ENCODE measurements at places on chromosomes 2 and 18.

DNA sequence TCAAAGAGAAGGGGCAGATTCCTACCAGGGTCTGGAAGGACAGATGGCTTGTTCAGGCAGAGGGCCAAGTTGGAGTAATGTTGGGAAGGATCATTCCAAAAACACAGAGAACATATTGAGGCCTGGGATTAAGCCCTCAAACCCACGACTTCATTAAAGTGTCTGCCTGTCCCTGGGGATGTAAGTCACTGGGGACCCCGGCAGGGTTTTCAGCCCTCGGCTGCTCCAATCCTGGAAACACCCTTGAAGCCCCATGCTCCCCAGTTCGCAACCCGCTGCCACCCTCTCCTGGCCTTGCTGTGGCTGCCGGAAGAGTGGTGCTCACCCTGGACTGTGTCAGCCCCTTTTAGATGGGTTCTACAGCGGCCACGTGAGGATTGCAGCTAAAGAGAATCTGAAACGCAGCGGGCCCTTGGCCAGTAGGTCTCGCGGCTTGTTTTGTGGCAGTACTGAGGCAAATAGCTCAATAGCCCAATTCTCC lies 79.9 kb downstream of the EPAS1 start:
- DNase-seq, result no peak

- peak; percentile 74 for DNase-seq
These were observed 91.8 kb downstream of the TGIF1 start for GRCh38 chr18:3541549-3542386.

GRCh38 chr2:109435066-109435690 lies 178.6 kb downstream of the SEPTIN10 start:
- DNase-seq, result no peak

- no peak for DNase-seq
These were observed 139.6 kb downstream of the CABLES1 start for GRCh38 chr18:23274638-23275482.

DNA sequence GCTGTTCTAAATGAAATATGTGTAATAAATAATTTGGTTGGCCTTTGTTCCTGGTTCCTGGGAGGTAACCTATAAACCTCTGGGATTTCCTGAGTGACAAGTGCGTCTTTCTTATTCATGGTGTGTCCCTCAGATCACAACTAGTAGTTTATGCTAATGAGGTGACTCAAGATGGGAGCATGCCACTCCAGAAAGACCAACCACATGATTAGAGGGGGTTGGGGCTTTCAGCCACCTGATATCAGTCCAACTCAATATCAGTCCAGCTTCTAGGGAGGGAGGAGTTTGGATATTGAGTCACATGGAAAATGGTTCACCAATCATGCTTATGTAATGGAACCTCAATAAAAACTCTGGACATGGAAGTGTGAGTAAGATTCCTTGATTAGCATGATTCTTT lies 96.6 kb downstream of the QPCT start:
- DNase-seq, result no peak

GRCh38 chr2:173171321-173171720 lies 95.7 kb downstream of the MAP3K20 start:
- no peak for DNase-seq

DNA sequence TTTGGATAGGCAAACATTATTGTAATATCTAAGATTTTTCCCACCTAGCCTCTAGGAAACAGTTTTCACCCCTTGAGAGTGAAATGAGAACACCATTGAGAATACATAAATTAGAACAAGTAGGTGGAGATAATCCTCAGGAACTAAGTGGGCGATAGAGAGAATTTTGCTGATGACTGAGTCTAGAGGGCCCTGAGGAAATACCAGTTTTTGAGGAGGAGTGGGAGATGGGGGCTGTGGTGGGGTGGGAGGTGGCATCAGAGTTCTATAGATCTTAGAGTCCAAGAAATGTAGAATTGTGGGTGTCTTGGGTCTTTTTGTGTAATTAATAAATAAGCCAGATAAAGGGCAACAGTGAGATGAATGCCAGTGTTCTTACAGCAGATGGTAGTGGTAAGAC lies 11.8 kb downstream of the NCAPH start:
- DNase-seq, result no peak

GRCh38 chr18:79692886-79693285 lies 13.3 kb downstream of the CTDP1 start:
- no peak for DNase-seq

GRCh38 chr18:22286585-22286984 lies 117.2 kb downstream of the GATA6 start:
- DNase-seq, result no peak

DNA sequence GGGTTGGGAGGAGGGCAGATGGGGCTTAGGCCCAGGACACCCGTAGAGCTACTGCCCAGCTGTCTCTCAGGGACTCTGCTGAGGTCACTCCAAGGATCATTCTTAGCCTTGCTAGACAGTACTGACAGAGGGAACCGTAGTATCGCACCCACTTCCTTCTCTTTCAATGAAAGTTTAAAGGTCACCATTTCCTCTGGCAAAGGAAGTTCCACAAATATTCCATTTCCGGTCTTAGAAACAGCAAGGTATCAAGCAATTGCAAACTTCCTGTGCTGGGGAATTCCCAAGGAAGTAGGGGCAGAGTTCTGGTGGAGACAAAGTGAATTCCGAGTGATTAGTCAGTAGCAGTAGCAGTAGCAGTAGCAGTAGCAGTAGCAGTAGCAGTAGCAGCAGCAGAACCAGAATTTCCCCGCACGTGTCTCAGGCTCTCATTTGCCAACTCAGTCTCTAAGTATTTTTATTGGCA lies 24.7 kb downstream of the IL1B start:
- peak; percentile 44 for DNase-seq

GRCh38 chr18:46273861-46274260 lies 169.7 kb downstream of the HAUS1 start:
- no peak for DNase-seq

- no peak for DNase-seq
These were observed 46.3 kb downstream of the DYSF start for GRCh38 chr2:71499691-71500090.

DNA sequence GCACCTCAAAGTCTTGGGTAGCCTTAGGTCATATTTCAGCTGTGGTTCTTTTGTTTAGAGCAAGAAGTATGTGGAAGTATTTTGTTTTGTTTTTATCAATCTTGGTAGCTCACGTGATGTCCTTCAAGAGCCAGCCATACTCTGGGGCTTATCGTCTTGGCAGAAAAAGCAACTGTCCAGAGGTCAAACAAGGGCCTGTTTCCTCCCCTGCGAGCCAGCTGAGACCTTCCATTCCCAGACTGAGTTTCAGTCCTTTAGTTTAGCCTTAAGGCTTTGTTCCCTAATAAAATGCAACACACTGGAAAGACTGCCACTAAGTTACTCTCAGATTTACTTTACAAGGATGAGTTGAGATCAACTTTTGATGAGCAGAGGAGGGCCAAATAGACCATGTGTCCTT lies 63.5 kb downstream of the TXNL1 start:
- no peak for DNase-seq

DNA sequence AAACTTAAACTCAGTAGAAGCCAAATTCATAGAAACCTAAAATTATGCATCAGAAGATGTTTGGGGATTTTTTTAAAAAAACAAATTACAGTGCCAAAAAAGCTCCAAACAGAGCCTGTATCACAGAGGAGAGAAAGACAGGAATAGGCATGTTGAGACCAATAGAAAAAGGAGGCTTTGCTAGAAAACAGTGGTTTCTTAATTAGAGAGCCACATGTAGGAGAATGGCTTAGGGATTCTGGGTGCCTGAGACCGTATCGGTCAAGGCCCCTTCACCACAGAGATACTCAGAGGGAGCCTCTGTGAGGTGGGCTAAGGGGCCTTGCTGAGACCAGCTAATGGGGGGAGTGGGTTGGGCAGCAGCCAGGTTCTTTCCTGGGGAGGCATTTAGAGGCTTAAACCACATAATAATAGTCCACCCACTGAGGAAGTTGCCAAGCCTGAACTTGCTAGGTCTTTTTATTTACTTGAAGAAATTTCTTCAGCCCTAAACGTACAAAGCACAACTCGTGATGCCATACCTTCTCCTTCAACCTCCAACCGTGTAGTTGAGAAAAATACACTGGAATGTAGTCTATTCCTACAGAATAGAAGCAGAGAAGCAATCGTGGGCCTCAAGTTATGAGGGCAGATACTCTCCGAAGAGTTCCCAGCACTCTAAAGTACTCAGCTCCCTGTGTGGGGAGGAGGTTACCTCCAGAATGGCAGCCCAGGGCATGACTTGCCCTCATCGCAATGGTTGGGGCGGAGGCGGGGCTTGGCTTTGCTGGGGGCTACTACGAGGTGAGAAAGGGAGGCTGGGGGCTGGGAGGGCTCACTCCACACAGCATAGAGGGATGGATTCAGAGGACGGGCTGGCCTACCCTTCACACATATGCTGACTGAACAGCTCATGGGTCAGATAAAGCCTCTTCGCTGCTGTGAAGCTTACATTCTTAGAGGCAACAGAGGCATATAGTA lies 237.9 kb downstream of the TPGS2 start:
- DNase-seq, result no peak

- DNase-seq, result peak; percentile 46
These were observed 40.1 kb downstream of the KCMF1 start for GRCh38 chr2:85011098-85011497.

DNA sequence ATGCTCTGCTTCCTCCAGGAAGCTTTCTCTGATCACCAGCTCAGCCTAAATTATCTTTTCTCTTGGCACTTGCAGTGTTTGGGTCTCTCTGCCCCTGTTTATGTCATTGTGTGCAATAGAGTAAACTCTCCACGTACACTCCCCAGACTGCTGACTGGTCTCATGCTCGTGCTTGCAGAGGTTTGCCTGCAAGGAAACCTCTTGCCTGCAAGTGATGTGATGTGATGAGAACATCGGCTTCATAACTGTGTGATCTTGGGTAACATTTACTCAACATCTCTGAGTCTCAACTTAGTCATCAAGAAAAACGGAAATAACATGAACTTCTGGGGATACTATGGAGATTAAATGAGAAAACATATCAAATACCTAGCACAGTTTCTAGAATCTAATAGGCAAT lies 92.3 kb downstream of the BIN1 start:
- no peak for DNase-seq

- no peak for DNase-seq
These were observed 123.8 kb upstream of the ID2 start for GRCh38 chr2:8558096-8558495.

DNA sequence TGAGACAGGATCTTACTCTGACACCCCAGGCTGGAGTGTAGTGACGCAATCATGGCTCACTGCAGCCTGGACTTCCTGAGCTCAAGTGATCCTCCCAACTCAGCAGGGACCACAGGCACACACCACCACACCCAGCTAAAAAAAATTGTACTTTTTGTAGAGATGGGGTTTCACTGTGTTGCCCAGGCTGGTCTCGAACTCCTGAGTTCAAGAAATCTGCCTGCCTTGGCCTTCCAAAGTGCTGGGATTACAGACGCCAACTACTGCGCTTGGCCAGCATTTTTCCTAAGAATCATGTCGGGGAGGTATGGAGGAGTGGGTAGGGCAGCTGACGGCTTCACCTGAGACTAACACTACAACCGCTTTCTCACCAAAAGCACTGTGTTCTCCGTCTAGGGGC lies 50.4 kb downstream of the CYP26B1 start:
- DNase-seq, result no peak

DNA sequence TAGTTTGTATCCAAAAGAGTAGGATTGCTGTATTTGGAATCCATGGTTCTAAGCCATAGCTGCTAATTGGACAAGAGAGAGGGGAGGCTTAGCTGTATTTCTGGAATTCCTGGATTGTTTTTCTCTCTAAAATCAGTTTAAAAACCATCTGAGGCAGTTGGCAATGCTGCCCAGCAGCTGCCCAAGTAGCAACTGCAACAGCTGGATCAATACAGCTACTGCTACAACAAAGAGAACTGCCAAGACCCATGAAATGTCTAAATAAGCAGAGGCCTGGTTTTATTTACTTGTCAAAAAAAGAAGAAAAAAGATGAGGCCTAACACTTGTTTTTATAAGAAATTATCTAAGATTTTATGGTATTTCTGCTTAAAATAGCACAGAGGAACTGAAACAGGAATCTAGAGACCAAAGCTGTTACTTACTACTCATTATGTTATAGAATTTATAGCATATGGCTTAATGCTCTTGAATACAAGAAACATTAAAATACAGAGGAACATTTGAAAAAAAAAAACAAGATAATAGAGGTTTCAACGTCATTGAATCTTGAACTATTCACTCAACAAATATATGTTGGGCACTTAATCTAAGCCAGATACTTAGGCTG lies 39.1 kb downstream of the TMEFF2 start:
- DNase-seq, result no peak

GRCh38 chr2:18841248-18842150 lies 252.1 kb upstream of the NT5C1B start:
- no peak for DNase-seq

- no peak for DNase-seq
These were observed 137.9 kb upstream of the CXCR4 start for GRCh38 chr2:136255648-136256461.

DNA sequence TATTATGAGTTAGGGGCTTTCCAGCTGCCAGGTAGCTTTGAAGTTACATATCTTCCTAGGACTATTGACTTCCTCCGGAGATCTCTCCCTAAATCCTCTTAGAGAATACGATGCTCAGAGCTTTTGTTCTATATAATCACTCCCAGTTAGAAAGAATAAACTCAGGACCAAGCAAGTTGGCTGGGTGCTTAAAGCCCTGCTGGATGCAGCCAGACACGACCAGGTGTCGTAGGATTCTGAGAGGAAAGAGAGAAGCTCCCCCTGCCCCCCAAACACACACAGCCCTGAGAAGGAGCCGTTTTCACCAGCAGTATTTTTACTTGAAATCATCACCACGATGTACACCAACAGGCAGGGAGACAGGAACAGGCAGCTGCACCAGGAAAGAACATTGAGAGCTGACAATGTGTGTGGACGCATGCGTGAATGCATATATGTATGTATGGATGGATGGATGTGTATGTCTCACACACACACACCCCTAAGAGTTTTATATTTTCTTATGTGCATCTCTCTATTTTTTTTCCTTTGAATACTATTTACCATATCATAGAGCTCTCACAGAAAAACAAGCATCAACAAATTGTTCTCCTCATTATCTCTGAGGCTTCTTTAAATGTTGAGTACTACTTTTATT lies 382.6 kb downstream of the EPHA4 start:
- no peak for DNase-seq

GRCh38 chr2:24012521-24013188 lies 2.8 kb downstream of the MFSD2B start:
- DNase-seq, result no peak

- no peak for DNase-seq
These were observed 247.7 kb downstream of the ZNF385B start for GRCh38 chr2:179613701-179614100.

- DNase-seq, result no peak
These were observed 747.0 kb downstream of the BCL11A start for GRCh38 chr2:59806486-59806885.

All from activated CD4-positive, alpha-beta T cell treated with anti-CD3 and anti-CD28 coated beads, Interleukin-2, amount 50 U/mL, for 16 hours (primary cell).